ENCODE measurements at places on chromosomes 7 and 10.
A peak's percentile ranks its signal among the peaks of the same experiment; 100 is the strongest.

GRCh38 chr10:120396228-120396627 is 60.8 kb upstream of the PLPP4 start:
- DNase-seq = no peak

DNA sequence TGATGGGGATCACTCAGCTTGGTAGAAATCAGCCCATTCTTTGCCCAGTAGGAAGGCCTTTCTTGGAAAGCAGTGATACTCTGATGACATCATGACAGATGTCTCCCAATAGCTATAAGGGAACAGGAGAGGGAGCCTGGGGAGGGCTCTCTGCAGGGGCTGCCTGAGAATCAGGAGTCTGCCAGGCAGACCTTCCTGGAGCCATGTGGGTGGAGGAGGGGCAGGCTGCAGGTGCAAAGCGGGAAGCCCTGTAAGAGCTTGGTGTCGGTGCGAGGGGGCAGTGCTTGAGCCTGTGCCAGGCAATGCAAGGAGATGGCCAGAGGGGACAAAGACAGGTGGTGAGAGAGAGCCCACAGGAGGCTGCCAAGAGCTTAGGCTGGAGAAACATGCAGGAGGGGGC is 5.0 kb upstream of the TNS3 start:
- no peak for DNase-seq

DNA sequence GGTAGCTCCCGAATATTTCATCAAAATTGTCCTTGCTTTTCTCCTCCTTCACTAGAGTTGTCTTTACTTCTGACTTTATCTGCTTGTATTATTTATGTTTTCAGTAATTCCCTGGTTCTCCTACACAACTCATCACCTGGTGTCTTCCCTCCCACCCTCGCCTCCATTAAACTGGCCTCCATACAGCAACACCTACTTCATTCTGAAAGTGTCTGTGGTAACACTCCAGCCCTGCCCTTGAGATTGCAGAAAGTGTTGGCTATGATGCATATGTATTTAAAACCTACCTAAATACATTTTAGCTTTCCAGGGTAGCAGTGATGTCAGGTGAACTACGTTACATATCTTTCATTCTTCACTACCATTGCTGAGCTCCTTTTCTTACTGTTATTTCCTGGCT is 833.3 kb upstream of the LRRN3 start:
- no peak for DNase-seq

- DNase-seq = no peak
Observed at GRCh38 chr10:126421756-126422256, 33.5 kb upstream of the ADAM12 start.

- no peak for DNase-seq
Observed at GRCh38 chr7:45081670-45081974, 7.1 kb downstream of the NACAD start.

- no peak for DNase-seq
Observed at GRCh38 chr10:67319976-67320375, 376.0 kb downstream of the CTNNA3 start.

- no peak for DNase-seq
Observed at GRCh38 chr7:112484671-112485167, 3.9 kb downstream of the LSMEM1 start.

DNA sequence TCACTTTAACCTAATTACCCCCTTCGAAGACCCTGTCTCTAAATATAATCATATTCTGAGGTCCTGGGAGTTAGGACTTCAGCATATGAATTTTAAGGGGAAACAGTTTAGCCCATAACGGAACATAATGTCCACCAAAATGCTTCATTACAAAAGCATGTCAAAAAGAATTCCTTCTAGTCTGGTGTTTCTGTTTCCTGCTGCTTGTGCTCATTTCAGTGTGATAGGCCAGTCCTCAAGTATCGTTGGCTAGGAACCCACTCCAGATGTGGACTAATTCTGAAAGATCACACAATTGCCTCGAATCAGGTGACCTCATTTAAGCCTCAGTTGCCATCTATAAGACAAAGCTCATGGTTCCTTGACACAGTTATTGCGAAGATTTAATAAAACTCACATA is 29.6 kb downstream of the INPP5F start:
- no peak for DNase-seq

DNA sequence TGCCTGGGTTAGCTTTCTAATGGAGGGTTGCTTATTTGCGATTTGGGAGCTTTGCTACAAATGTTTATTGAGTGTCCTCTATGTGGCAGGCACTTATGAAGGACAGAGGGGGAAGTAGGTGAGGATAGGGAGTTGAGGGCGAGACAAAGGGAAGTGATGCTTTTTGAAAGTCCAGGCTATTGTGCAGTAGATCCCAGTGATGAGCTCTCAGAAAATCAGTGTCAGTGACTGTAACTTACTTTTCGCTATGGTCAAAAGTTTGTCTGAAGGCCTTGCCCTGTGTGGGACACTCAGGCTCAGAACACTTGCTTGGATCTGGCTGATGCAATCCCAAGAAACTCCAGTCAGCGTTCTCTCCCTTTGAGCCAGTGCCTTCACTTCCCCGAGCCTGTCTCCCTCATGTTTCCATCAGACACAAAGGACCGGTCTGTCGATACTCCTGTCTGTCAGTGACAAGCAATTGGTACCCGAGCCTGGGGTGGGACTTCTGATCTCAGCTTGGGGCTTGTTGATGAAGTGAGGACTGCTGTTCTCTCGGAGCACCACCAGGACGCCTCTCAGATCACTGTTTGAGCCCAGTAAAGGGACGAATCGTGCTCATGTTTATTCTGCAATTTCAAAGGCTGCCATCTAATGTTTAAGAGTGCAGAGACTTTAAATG is 63.1 kb upstream of the SORCS3 start:
- peak; percentile 21 for DNase-seq

DNA sequence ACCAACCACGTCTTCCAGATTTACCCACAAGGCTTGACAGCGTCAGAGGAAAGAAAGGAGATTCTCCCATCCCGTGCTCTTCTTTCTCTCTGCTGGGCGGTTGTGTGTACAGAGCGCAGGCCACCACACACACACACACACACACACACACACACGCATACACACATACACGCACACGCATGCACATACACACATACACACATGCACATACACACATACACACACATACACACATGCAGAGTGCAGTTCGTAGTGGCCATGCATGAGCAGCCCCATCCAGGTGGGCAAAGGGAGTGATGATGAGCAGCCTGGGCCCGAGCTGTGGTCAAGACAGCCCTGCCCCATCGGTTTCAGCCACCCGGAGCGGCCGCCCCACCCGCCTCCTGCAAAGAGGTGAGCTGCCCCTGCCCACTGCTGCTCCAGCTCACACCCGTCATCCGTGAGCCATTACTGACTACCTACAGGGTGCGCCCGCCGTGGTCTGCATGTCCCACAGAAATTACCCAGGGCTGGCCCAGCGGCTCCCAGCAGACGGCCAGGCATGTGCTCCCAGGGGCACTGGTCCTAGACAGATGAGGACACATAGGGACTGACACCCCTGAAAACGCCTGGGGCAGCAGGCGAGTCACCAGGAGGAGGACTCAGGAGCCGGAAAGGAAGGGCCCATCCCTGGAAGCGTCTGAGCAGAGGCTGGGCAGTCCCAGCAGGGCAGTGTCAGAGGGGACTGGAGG is 69.6 kb downstream of the ASB13 start:
- no peak for DNase-seq

GRCh38 chr10:21368728-21369425 is 156.6 kb downstream of the SKIDA1 start:
- DNase-seq = no peak

DNA sequence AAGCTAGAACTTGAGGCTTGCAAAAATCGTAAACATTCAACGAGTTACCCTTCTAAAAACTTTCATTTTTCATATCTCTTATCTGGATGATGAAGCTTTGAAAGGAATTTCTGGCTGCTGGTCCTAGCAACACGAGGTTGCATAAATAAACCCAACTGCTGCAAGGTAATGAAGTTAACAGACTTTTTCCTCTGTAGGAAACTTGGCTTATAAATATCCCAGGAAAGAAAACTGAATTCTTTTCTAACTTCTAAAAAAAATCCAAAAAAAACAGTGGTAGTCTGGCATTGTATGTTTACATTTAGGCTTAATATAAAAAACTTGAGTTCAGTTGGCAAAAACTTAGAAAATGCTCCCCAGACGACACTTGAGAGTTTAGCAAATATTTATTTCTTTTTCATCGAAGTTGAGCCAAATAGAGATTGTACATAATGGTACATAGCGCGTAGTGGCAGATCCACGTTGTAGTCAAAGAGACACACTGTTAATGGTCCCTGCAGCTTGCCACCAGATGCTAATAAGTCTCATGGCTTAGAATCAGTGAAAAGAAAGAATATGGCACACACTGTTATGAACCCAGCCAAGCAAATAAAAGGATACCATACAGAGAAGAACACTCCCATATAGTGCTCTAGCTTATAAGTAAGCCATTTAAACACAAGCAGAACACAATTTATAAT is 200.3 kb upstream of the PCLO start:
- DNase-seq = no peak

DNA sequence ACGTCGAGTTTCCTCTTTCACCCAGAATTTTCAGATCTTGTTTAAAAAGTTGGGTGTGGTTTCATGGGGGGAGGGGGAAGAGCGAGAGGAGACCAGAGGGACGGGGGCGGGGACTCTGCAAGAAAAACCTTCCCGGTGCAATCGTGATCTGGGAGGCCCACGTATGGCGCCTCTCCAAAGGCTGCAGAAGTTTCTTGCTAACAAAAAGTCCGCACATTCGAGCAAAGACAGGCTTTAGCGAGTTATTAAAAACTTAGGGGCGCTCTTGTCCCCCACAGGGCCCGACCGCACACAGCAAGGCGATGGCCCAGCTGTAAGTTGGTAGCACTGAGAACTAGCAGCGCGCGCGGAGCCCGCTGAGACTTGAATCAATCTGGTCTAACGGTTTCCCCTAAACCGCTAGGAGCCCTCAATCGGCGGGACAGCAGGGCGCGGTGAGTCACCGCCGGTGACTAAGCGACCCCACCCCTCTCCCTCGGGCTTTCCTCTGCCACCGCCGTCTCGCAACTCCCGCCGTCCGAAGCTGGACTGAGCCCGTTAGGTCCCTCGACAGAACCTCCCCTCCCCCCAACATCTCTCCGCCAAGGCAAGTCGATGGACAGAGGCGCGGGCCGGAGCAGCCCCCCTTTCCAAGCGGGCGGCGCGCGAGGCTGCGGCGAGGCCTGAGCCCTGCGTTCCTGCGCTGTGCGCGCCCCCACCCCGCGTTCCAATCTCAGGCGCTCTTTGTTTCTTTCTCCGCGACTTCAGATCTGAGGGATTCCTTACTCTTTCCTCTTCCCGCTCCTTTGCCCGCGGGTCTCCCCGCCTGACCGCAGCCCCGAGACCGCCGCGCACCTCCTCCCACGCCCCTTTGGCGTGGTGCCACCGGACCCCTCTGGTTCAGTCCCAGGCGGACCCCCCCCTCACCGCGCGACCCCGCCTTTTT is at the start of gene VIM:
VIM (plus strand) TSS at position 151 of the 925 bp plus-strand sequence. CDS start 1,182 bp downstream, outside the sequence.
- peak; percentile 78 for DNase-seq

DNA sequence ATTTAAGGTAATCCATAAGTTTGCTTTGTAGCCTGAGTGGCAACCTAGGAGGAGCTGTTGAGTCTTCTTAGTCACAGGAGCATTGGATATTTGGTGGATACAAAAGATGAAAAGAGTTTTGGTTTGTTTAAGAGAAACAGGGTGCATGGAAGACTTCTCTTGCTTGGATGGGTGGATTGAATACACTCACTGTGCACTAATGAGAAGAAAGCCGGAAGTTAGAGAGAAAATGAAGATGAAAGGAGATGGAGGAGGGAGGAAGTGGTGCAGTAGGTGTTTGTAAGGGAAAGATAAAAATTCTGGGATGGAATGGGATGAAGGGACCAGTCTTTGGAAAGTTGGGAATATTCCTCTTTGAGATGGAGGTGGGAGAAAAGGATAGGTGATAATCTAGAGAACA is 7.7 kb downstream of the MDFIC start:
- DNase-seq = no peak

- DNase-seq = no peak
Observed at GRCh38 chr7:140533394-140533872, 54.1 kb upstream of the MKRN1 start.

DNA sequence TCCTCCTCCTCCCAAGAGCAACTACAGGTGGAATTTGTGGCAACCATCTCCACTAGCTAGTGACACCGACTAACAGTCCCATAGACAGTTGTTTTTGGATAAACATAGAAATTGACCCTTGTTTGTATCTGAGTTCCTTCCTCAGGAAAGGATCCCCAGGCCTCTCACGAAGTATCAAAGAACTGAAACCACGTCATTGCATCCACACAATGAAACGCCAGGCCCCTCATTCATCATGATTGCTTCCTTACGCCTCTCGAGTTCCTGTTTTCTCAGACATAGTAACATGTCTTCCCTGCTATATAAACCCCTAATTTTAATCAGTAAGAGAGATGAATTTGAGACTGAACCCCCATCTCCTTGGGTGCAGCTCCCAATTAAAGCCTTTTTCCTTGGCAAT is 18.1 kb downstream of the SLC35G1 start:
- DNase-seq = no peak

DNA sequence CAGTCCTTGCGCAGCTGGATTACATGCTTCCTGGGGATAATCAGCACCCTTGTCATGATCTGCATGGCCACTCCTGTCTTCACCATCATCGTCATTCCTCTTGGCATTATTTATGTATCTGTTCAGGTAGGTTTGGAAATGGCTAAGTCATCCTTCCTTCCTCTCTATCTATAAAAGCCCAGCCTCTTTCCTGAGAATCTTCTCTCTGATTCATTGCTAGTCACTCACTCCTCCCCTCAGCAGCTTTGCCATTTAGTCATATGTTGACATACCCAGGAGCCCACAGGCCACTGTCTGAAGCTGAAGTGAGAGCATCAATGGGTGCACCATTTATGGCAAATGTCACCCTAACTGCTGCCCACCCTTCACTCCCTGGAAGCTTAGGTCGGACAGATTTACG is 52.0 kb downstream of the ABCC2 start:
- peak; percentile 21 for DNase-seq

DNA sequence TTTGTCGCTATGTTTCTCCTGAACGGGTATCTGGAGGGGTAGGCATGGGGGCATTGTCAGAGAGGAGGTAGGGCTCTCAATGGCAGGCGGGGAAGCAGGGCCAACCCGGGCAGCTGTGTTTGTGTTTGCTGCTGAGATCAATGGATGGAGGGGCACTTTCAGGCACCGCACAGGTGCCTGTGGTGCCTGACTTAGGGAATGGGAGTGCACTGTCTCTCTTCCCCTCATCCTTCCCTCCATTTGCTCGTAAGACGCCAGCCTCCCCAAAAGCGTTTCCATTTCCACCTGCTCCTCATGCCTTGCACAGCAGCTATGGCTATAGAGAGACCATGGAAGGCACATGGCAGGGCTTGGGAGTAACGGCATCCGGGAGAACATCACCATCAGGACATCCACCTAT is 615.9 kb upstream of the FOXK1 start:
- DNase-seq = no peak

- DNase-seq = no peak
Observed at GRCh38 chr10:88744002-88744401, 15.8 kb upstream of the LIPN start.
